ENCODE measurements at places on chromosomes 4 and X. TPM values are rescaled to one million over a fixed set of nuclear protein-coding genes. Genes with fewer than 3 reads are reported as not detected.

The GABRG1 gene
- total RNA-seq, result not detected

- DNase-seq, result peak; percentile 0
Observed at GRCh38 chr4:29588617-29589016, 1131.6 kb upstream of the PCDH7 start.

- no peak for DNase-seq
Observed at GRCh38 chrX:138001226-138001625, 435.3 kb downstream of the ZIC3 start.

- DNase-seq, result no peak
Observed at GRCh38 chr4:68390205-68390935, 40.5 kb upstream of the YTHDC1 start.

DNA sequence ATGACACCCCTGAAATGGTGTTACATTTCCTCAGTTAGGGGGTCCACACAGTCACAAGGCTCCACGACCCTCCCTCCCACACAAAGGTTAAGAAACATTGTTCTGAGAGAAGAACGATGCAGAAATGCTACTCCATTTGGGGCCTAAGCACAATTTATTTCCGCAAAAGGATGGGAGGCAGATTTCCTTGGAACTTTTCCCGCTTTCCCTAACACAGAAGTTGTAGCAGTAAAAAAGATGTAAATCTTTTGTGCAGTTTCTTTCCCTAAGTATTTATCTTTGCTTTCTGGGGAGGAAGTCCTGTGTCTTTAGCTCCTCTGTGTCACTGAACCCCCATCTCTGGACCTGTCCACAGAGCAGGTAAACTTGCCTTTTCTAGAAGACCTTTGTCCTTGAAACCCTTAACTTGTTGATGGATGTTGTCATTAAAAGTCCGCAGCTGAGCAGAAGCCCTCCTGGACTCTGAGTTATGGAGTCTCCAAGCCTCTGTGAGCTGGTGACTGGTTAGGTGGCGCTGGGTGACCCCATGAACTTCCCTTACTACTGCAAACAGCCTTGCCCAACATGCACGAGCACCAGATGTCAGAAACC lies 67.2 kb upstream of the SHISA3 start:
- DNase-seq, result no peak

- DNase-seq, result no peak
Observed at GRCh38 chr4:169256101-169256612, 14.6 kb downstream of the SH3RF1 start.

The WAS gene
- total RNA-seq, result not detected

DNA sequence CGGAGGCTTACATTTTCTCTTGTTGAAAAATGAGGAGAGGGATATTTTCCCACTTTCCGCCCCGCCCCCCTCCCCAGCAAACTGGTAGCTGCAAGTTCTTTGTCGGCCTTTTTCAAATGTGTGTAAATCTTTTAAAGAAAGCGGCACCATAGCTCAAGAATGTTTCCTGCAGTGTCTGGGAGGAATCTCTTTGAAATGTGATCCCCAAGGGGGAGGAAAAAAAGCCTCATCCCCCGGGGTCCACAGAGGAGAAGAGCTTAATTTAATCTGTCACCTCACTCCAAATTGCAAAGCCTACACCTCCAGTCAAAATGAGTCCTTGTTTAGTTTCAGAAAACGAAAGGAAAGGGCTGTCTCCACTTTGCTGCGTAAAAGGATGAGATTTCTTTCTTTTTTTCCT lies 34.8 kb downstream of the ASMT start:
- no peak for DNase-seq

GRCh38 chr4:183256756-183257385 lies 63.2 kb downstream of the CLDN22 start:
- peak; percentile 46 for DNase-seq

The PRIMPOL gene
- 15.8 TPM for total RNA-seq

DNA sequence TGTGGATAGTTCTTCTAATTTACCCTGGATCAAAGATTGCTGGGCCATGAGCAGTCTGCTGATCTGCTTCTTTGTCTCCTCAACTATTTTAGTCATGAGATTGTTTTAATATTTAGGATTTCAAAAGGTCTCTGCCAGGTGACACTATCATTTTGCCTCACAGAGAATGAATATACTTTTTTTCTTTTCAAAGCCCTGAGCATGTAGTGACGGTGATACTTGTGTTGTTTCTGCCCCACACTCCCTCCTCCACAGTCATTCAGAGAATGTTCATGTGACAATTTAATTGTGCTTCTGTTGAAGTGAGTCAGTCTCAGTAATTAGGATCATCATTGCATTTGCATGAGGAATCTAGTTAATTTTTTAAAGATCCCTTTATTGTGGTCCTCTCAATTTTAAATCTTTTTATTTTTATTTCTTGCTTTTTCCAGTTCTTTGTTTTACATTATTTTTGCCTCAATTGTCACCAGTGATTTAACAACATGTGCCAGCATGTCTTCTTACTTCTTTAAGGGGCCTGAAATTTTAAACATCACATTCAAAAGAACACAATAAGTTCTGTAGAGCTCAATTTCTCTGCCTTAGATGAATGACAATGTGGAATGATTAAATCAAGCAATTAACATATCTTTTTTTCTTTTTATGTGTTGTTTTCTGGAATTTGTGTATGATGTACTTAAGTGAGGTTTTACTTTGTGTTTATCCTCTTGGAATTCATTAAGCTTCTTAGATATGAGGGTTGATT lies 12.3 kb downstream of the MMRN1 start:
- no peak for DNase-seq

- DNase-seq, result no peak
Observed at GRCh38 chrX:40877887-40878286, 142.5 kb upstream of the MED14 start.

The KCTD8 gene
- total RNA-seq, result not detected

DNA sequence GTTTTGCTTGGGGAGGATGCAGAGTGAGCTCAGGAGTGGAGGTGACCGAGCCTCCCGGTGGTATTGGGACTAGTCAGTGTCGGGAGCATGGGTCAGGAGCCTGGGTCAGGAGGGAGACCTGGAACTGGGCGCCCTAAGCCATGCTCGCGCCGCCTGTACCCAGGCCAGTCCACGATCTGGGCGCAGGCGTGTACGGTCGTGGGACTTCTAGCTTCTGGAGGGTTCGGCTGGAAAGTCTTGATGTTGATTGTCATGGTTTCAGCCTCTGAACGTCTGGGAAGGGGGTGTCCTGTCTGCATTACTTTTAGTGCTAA lies 244 bp downstream of the EIF2S3 start:
- DNase-seq, result no peak

The VSIG4 gene
- not detected for total RNA-seq

DNA sequence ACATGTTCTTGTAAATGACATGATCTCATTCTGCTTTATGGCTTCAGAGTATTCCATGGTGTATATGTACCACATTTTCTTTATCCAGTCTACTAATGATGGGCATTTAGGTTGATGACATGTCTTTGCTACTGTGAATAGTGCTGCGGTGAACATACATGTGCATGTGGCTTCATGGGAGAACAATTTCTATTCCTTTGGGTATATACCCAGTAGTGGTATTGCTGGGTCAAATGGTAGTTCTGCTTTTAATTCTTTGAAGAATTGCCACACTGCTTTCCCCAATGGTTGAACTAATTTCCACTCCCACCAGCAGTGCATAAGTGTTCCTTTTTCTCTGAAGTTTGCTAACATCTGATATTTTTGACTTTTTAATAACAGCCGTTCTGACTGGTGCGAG lies 1080.3 kb downstream of the CCSER1 start:
- DNase-seq, result no peak

The DMRTC1 gene
- not detected for total RNA-seq

DNA sequence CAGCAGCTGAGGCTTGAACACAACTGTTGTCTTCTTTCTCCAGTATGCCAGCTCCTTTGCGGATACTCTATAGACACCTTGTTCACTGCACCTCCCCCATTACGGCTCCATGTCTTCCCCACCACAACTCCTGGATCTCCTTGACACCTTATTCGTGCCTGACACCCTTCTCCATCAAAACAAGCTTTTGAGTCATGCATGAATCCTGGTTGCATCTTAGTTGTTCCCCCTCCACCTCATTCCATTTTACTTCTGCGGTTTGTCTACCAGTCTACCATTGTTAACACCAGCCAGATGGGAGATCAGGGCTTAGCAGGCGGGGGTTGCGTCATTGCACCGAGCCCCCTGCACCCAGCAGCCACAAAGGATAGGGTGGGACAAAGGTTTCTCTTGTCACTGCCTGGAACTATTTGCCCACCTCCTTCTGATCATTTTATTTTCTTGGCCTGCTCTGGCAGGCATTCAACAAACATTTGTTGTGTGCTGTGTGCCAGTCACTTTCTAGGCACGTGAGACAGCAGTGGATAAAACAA lies 2.0 kb upstream of the CDK16 start:
- DNase-seq, result no peak

Measured in MG63 (cell line).